ENCODE measurements at places on chromosomes 5 and 9. TPM values are rescaled to one million over a fixed set of nuclear protein-coding genes. Genes with fewer than 3 reads are reported as not detected.

DNA sequence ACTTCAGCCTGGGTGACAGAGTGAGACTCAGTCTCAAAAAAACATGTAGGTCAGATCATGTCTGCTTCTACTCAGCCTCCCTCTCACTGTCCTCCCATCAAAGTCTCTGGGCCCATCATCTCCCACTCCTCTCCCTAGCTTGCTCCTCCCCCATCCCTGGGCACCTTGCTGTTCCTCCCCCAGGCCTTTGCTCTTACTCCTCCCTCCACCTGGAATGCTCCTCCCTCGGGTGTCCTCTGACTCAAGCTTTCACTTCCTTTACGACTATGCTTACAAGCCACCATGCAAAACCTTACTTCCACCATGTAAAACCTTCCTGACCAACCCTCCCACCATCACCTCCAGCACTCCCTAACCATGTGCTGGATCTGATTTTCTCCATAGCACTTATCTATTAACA, 51.5 kb downstream of the MTMR12 start:
- DNase-seq = no peak

Gene AGXT2
- not detected for total RNA-seq

Gene NMUR2
- not detected for total RNA-seq

Gene IL3
- total RNA-seq = not detected

- no peak for DNase-seq
Measured at GRCh38 chr5:115186794-115187193, 17.1 kb upstream of the TRIM36 start.

Gene HTR4
- not detected for total RNA-seq

DNA sequence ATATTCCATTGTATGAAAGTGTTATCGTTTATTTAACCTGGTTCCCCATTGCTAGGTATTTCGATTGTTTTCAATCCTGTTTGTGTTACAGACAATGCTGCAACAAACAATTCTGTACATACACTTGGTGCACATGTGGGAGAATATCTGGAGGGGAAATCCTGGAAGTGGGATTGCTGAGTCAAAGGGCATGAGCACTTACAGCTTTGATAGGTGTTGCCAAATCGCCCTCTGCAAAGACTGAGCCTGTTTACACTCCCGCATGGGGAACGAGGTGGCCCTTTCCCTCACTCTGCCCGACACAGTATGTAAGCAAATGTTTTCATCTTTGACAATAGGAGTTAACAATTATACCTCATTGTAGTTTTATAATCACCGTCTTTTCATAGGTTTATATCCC, 66.2 kb downstream of the PDE6A start:
- no peak for DNase-seq

Gene ANGPTL2
- total RNA-seq = 36.3 TPM

GRCh38 chr9:136694163-136694871, 7.1 kb upstream of the AGPAT2 start:
- no peak for DNase-seq

DNA sequence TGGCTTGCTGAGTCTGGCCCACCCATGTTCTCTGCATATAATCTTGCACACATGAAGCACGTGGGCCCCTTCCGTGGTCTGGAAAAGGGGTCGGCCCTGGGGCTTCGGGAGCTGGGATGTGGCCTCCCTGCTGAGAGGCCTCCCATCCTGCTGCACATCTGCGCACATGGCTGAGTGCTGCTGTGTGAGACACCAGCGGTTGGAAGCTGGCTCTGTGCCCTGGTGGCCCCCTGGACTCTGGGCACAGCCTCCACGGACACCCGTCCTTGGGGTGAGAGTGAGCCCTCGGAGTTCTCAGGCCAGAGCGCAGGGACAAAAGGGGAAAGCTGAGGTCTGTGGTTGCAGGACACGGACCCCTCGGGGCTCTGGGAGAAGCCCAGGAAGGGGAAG, 115.8 kb downstream of the RXRA start:
- peak; percentile 53 for DNase-seq

Gene C9orf85
- total RNA-seq = 10.8 TPM

DNA sequence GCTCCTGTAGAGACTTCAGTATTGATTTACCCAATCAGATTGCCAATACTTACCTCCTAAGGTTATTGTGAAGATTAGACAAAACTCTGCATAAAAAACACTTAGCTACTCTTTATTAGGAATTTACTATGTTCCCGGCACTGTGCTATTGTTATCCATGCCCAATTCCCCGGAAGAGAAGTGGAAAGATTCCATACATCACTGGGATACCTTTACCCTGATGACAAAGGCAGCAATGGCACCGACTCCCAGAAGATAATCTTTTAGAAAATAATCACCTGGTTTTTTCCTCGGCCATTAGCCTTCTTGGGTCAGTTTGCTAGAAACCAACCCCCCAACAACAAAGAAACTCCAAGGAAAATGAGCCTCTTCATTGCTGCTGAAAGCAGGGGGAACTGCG, 226.0 kb downstream of the SNX18 start:
- DNase-seq = no peak

DNA sequence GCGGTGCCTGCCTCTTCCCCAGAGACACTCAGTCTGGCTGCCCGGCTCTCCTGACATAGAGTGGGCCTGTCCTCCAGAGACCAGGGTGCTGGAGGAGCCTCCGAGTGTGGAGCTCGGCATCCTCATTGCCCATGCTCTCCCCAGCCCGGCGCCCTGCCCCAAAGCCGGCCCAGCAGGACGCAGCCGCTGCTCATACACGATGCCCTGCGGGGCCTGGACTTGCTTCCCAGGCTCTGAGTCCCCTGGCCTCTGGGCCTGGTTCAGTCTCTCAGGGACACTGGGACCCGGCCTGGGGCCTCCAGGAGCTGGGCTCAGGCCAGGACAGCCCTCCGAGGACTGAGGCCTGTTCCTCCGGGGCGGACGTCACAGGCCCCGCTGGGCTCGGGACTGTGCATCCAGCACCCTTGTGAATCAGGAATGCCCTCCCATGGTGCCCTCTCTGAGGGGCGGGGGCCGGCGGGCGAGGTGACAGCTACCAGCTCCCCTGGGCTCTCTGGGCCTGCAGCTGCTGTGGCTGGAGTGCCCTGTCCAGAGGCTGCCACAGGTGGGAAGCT, 23.2 kb downstream of the TPPP start:
- DNase-seq = no peak

- no peak for DNase-seq
Measured at GRCh38 chr5:167219298-167219697, 1072.1 kb upstream of the WWC1 start.

Gene ADAMTS13
- not detected for total RNA-seq

Gene FBP1
- not detected for total RNA-seq

DNA sequence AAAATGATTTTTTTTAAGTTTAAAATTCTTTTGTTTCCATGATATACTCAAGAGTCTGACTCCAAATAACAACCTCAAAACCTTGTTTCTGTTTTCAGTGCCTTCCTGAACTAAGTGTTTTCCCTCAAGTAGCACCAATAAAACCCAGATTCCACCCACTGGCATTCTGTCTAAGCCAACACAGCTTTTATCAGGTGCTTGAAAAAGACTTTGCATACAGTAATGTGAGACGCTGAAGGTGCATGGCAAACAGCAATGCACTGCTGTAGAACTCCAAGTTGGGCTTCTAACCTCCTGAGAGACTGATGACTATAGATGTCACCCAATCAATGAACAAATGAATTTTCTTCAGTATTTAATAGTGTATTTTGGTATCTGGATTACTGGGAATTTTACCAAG, 95.7 kb downstream of the NFIB start:
- DNase-seq = no peak

DNA sequence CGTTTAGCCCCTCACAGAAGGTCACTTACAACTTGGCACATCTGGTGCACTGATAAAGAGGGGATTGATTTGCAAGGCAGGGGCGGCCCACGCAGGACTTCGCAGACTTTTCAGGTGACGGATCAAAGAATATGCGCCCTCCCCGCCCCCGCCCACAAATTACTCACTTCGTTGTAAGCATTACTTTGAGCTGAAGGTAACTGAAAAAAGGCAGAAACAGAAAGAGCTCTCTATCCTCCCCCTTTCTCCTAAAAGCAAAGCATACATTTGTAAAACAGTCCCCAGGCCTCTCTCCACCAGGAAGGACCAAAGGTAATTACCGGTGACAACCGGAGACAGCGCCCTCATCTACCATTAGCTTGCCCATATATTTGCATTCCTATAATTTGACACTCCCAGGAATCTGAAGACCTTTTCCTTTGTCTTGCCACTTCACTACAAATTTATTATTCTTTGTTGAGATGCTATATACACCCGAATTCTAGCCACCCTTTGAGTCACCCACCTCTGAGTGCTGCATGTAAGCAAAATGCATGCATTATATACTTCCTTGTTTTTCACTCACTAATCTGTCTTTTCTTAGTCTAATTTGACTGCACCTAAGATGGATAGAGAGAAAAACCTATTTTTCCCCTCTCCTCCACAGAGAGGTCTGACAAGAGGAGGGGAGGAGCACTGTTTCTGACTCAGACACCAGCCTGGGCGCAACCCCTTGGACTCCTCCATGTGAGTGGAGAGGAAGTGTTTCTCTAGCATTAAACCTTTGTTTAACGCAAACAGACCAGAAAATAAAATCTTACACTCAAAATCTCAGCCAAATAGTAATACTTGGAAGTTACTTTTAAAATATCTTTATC, 74.7 kb upstream of the SPIN1 start:
- DNase-seq = no peak

Measured in RPMI7951 (cell line).